ENCODE measurements at places on chromosomes 7 and 10.

GRCh38 chr7:85324145-85324799, 137.4 kb upstream of the SEMA3D start:
- no peak for DNase-seq

- no peak for DNase-seq
Measured at GRCh38 chr10:19325581-19325980, 277.0 kb downstream of the MALRD1 start.

DNA sequence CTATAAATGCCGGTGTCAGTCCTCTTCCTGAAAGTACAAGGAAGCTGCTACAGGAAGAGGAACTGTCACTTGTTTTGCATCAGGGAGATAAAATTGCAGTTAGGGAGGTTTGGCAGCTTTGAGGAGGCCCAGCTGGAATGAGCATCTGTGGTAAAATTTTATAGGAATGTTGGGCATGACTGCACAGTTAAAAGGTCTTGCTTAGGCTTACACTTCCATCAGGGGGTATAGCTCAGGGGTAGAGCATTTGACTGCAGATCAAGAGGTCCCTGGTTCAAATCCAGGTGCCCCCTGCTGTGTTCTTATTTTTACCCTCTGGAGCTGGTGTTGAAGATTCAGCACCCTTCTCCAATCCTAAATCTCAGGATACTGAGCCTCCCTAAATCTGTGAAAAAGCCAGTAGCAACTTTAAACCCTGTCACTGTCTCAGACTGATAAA, 65.9 kb downstream of the ZNF467 start:
- no peak for DNase-seq

DNA sequence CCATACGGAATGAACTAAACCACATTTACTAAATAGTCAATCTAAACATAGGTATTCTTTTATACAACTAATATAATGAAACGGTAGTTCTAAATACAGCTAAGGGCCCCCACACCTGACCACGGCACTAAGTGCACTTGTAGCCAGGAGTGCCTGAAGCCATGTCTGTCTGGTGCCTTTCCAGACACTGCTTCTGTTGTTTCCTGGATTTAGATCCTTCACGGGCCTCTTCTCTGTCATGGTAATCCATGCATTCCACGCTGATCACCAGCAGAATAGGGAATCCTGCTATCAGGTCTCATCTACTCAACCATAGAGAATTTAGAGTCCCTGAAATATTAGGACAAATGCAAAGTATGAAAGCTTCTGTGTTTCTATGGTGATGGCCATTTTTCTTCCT, 37.8 kb downstream of the OSBPL3 start:
- DNase-seq, result no peak

DNA sequence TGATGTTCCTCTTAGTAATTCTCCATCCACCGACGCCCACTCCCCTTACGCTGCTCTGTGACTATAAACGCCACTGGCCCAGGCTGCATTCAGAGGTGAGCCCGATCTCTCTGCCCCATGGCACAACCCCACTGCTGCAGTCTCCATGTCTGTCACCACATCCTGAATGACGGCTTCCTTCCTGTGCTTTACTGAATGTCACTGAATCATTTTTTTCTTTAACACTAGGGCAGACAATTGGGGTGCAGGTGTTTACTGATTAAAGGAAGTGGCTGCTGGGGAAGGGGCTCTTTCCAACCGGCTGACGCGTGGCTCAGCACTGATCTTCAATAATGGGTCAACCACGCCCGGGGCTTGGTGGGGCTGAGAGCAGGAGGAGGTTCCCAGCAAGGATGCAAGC, 208.3 kb downstream of the USP6NL start:
- no peak for DNase-seq

- DNase-seq, result no peak
Measured at GRCh38 chr7:154698726-154699291, 304.1 kb downstream of the PAXIP1 start.

GRCh38 chr10:124119216-124119615, 25.8 kb upstream of the CHST15 start:
- DNase-seq, result no peak

- DNase-seq, result no peak
Measured at GRCh38 chr10:35447693-35448407, 111.5 kb downstream of the CCNY start.

GRCh38 chr10:24097751-24098207, 111.2 kb upstream of the KIAA1217 start:
- no peak for DNase-seq

- DNase-seq, result peak; percentile 21
Measured at GRCh38 chr7:82810558-82811259, 352.0 kb downstream of the PCLO start.

GRCh38 chr7:135012229-135012628, 25.9 kb downstream of the AGBL3 start:
- DNase-seq, result no peak

GRCh38 chr10:127150136-127150535, 46.3 kb downstream of the INSYN2A start:
- DNase-seq, result no peak

GRCh38 chr7:4216016-4216415, 466.1 kb upstream of the FOXK1 start:
- no peak for DNase-seq

DNA sequence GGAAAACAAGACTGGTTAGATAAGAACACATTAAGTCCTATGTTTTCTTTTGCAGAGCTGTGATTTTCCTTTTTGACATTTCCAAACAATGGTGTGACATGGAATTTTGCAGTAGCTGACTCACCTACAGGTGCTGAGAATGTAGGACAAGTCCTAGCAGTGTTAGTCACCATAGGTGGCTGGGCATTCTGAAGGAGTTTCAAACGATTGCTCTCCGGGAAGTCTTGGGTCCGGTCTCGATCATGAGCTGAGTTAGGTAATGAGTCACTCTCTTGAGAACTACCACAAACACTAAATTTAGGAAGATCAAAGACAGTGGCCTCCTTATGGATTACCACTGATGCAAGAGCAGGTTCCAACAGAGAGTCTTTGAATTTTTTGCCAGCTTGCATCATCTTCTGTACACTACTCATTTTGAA, 3.6 kb downstream of the FIGNL1 start:
- DNase-seq, result no peak

Data from brain pericyte (primary cell).